Stimulated activated CD4-positive, alpha-beta T cell treated with anti-CD3 and anti-CD28 coated beads, Interleukin-12 subunit alpha, Interleukin-12 subunit beta, amount 100 ng/mL, for 4 hours (primary cell): ENCODE measurements at places on chromosomes 11 and 22.

GRCh38 chr11:106697058-106697457, 321.2 kb downstream of the GUCY1A2 start:
- no peak for DNase-seq

DNA sequence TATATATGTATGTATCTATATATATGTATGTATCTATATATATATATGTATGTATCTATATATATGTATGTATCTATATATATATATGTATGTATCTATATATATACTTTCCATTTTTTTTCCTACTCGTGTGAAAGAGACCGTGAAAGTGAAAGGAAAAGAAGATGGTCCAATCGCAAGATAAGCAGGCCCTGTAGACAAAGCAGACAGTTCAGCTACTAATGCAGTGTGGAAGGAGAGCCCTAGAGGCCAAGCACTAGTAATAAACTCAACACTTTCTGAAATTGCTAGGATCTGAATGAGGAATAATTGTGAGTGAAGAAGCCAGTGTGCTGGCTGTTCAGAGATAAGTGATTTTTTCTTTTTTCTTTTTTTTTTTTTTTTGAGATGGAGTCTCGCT, 47.2 kb downstream of the MCHR1 start:
- DNase-seq: no peak

- no peak for DNase-seq
Measured at GRCh38 chr11:12577725-12578644, 96.2 kb upstream of the TEAD1 start.

- DNase-seq: no peak
Measured at GRCh38 chr11:79437981-79438630, 2.7 kb downstream of the TENM4 start.

- DNase-seq: no peak
Measured at GRCh38 chr11:20008190-20008870, 151.9 kb downstream of the DBX1 start.

GRCh38 chr11:86182976-86183584, 61.5 kb upstream of the EED start:
- peak; percentile 42 for DNase-seq

DNA sequence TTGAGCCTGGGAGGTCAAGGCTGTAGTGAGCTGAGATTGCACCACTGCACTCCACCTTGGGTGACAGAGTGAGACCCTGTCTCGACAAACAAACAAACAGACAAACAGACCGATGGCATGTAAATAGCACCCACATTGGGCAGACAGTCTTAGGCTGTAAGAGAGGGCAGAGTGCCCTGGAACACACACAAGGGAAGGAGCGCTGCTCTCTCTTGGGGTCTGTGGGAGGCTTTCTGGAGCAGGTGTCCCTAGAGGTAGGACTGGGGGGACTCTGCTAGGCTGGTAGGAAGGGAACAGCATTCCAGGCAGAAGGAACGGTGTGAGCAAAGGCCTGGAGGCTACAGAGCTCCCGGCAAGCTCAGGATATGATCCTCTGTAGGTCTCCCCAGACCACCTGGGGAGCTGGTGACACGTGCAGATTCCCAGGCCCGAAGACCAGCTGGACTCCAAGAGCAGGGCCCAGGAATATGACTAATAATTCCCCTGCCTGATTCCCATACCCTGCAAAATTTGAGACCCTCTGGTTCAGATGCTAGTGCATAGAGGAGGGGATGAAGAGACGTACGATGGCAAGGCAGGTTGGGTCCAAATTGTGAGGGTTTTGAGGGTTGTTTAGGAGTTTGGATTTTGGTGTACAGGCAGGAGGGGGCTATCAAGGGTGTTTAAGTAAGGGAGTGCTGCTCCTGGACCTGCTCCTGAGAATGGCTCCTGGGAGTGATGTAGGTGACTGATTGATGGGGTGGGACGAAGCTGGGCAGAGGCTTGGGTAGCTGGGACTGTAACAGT, 11.6 kb downstream of the SMIM38 start:
- no peak for DNase-seq

GRCh38 chr22:36606114-36606513, 77.1 kb upstream of the EIF3D start:
- DNase-seq: no peak

DNA sequence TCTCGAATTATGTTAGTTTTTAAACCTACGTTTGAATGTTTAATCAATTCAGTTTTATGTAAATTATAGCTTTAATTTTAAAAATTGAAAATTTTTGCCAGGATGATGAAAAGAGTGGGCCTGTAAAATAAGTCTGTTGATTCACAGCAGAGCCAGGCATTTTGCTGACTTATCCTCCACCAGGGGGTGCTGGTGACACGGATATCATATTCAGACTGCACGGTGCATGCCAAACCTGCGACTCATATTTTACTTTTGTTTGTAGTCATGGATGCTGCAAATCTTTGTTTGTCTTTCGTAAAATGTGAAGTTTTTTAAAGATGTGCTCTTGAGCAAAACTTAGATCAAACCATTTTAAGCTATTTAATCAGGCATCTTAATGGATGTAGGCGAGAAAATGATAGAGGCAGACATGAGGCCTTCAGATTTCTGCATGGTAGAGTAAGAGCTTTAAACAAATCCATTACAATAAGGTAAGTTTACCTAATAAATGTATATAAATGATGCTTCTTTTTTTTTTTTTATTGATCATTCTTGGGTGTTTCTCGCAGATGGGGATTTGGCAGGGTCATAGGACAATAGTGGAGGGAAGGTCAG, 3.6 kb upstream of the OR8B3 start:
- peak; percentile 20 for DNase-seq

DNA sequence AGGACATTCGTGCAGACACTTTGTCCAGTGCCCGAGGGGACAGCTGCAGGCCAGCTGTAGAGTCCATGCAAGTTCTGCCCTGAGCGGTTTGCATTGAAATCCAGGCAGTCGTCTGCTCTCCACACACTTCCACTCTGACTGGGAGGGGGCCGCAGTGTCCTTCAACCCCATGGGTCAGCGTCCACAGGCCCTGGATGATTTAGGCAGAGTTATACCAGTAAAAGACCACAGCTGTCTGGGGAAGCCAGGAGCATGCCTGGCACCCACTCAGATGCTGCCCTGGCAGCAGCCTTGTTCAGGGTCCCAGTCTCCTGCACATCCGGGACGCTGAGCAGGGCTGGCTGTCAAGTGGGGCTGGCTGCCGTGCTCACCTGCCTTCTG, 26.5 kb downstream of the KRTAP5-5 start:
- no peak for DNase-seq

GRCh38 chr11:58135171-58135570, 9.8 kb upstream of the OR9I1 start:
- DNase-seq: no peak

GRCh38 chr11:65856689-65857499, 1.1 kb downstream of the CFL1 start:
- DNase-seq: peak; percentile 76

DNA sequence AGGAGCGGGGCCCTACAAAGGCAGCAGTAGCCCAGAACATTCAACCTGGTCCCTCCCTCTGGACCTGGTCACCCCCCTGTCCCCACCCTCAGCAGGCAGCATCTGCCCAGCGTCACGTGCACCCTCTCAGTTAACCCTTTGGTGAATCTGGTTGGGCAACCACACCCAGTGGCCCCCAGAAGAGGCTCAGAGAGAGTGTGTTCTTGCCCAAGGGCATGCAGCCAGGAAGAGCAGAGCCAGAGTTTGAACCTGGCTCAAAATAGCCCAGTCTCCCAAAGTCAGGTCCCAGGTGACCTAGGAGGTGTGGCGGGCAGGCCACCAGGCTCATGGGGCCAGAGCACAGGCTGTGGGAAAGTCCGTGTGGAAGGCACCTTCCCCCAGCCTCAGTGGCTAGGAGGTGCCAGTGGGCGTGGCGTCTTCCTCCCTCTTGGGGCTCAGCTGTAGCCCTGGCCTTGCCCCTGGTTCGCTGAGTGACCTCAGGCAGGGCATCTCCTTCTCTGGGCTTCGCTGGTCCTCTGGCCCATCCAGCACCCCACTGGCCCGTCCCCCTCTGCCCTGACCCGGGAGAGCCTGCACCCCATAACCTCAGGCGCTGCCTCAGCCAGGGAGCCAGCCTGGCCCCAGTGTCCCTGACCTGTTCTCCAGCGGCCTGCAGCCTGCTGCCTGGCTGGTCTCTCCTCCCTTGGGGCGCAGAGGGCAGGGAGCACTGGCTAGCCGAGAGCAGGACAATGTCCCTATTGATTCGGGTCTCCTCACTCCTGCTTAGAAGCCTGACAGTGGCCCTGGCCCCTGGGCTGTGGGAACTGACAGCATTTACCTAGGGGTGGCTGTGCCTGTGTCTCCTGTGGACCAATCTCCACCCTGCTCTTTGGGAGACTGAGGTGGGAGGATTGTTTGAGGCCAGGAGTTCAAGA, 7.0 kb downstream of the ALDH3B1 start:
- DNase-seq: no peak

DNA sequence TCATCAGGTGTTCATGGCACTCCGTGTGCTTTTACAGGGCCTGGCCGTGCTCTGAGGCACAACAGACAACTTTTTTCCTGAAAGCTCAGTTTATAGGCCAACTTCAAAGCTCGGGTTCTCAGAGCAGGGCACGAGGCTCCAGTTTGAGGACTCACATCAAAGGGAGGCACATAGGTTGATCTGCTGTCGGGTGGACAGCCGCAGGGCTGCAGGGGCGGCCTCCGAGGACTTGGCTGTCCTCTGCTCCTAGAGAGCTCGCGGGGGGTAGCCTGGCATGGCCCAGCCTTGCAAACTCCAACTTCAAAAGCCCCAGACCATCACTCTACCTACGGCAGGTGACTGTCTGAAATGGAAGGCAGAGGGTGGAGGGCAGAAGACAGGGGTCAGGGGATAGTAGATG, 31.6 kb downstream of the C11orf58 start:
- no peak for DNase-seq

DNA sequence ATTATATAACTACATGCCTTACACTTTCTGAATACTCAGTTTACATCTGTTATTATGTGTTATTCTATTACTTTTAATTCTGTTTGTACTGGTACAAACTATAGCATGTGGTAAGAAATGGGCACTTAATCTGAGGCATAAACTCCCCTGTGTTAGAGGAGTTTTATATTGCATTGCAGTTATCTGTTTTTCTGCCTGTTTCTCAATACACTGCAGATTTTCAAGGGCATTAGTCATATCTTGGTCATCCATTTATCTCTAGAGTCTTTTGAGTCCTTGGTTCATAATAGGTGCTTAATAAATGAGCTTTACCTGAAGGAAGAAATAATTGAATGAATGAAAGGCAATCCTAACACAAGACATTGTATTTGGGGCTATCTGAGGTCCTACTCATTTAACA, 182.9 kb upstream of the CTSC start:
- no peak for DNase-seq

GRCh38 chr11:101807531-101807930, 107.3 kb upstream of the CEP126 start:
- DNase-seq: no peak

- peak; percentile 8 for DNase-seq
Measured at GRCh38 chr22:39773976-39774539, 119.5 kb downstream of the ENTHD1 start.

GRCh38 chr11:67648796-67649613, 1.5 kb downstream of the ACY3 start:
- DNase-seq: no peak

DNA sequence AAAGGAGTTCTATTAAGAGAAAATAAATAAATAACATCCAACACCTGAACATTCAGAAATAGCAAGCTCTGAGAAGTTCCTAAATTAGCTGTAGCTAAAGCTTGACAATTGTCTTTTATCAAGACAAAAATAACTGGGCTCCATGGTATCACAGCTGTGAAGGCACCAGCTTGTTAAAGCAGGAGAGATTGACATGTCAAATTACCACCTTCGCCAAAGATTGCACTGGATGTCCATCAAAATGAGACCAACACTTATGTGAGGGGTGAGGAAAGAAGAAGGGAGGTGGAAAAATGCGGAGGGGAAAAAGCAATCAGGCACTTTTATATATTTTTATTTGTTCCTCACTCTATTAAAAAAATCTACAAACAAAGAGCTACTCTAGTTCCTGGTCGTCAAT, 1827.5 kb upstream of the RAG2 start:
- no peak for DNase-seq

DNA sequence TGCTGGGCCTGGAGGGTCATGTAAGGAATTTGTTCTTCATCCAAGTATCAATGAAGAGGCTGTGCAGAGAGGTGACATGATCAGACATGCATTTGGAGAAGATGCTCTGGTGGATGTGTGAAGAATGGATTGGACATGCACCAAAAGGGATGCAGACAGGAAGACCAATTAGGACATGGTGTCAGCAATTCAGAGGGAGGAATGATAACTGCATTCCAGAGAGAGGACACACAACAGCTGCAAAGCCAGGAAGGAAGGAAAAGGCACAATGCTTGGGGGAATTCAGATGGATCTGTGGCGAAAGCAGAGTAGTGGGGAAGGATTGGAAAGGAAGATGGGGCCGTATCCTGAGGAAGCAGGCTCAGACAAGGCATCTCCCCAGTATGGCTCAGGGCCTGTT, 5.2 kb upstream of the ARRB1 start:
- no peak for DNase-seq

- DNase-seq: no peak
Measured at GRCh38 chr11:88849368-88849767, 216.4 kb downstream of the GRM5 start.

GRCh38 chr22:26995235-26995634, 337.8 kb downstream of the MIAT start:
- no peak for DNase-seq

GRCh38 chr11:111220721-111221120, 24.8 kb upstream of the POU2AF2 start:
- no peak for DNase-seq

- DNase-seq: no peak
Measured at GRCh38 chr11:110235966-110236365, 60.4 kb downstream of the RDX start.

- DNase-seq: no peak
Measured at GRCh38 chr22:26170795-26171580, 1.7 kb downstream of the SEZ6L start.

GRCh38 chr11:106961048-106961447, 57.2 kb downstream of the GUCY1A2 start:
- DNase-seq: no peak

- no peak for DNase-seq
Measured at GRCh38 chr11:61378713-61379313, 13.6 kb upstream of the TMEM216 start.

DNA sequence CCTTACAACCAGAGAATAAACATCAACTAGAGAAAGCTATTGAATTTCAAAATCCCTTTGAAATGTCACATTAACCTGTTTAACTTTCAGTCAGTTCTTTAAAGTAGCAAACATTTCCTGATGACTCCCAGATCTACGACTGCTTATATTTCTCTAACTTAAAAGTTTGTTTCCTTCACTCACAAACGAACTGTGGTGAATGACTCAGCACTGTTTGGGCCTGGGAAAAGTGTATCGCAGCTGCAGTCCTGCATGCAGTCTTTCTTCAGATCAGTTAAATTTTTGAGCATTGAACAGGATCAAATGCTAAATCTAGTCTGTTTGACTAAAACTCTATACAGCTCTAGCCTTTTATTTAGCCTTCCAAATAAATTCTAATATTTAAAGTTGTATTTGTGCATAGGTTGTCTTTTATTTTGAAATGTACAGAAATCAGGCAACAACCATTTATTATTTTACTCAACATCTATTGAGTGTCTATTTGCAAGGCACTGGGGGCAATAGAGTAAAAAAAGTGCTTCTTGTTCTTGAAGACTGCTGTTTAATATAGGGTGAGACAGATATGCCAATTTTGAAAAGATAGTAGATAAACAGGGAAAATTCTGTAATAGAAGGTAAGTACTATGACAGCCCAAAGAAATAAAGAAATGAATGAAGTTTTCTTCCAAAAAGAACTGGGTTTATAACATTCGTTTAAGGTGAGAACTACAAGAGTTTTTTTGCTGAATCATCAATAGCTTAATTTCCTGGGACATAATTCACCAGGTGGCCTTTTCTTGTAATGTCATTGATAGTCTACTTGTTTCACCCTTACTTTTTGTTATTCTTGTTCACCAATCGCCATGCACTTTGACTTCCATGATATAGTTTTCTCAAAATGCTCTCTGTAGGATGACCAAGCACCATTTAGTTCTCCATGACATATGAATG, 235.4 kb downstream of the METTL15 start:
- DNase-seq: no peak
